ENCODE measurements at places on chromosomes 11 and 22.

DNA sequence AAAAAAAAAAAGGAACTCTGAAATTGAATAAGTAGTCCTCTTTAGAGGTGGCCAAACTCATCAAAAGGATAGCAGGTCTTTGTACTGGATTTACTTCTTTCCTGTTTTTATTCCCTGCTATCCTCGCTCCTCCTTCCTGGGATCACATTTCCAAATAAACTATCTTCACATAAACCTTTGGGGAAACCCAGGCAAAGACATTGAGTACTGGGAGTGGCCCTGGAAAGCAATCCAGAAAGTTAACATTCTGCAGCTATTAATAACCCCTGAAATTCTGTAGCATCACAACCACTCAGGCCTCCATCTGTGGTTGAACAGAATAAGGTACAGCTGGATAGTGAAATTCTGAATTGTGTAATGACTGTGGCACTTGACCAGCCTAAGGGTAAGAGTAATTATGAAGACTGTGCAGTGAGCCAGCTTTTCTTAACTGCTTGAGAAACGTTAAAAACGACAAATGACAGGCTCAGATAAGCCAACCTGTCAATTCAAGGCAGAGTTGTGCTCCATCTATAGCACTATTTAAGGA lies 58.8 kb downstream of the ISX start:
- no peak for DNase-seq

GRCh38 chr11:36390963-36391471 lies 94.9 kb downstream of the PRR5L start:
- DNase-seq, result no peak

DNA sequence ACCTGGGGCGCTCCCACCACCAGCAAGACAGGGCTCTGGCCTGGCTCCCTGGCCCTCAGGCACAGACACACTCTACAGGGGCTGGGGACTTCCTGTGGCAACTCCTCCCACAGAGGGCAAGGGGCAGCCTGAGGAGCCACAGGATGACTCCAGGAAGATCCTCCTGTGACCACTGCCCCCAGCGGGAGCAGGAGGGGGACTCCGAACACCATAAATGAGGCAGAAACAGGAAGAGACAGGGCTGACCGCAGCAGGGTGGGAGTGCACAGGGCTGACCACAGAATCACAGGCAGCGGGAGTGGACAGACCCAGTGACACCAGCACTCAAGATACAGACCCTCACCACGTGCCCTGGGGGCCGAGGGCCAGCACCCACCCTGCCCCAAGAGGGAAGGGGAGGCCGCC lies 10.8 kb downstream of the ARAP1 start:
- no peak for DNase-seq

- DNase-seq, result no peak
Observed at GRCh38 chr11:12318791-12319438, 58.5 kb upstream of the PARVA start.

DNA sequence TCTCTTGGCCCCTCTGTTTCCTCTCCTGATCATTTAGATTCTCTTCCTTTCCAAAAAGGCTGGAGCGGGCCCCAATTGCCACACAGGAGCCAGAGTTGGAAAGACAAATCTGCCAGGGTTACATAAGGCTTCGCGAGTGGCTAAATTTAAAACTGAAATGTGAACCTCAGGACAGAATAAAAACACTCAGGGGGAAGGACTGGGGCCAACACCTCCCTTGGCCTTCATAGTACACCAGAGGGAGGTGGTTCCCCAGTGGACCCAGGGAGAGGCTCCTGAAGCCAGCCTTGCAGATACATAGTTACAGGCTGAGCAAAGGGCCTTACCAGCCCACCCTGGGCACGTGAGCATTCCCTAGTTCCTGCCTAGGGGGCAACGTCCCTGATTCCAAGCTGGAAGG lies 150.1 kb downstream of the MN1 start:
- no peak for DNase-seq

DNA sequence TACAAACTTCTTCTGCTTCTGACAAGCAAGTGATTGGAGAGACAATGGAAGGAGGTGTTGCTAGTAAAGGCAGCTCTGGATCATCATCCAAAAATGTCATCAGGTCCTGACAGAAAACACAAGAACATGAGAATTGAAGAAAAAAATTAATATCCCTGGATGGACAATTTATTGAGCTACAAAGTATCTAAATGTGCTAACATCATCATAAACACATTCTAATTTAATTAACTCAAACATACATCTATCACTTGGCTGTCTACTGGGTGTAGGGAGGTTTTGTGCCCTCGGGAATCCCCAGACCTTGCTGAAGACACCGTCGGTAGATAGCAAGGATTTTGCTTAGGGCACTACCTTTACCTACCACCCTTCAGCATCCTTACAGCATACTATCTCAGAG lies 72.6 kb downstream of the ENTHD1 start:
- DNase-seq, result no peak

GRCh38 chr11:124950601-124951330 lies 3.2 kb upstream of the CCDC15 start:
- DNase-seq, result no peak

GRCh38 chr11:84089072-84090057 lies 803.2 kb upstream of the CCDC90B start:
- DNase-seq, result no peak

- no peak for DNase-seq
Observed at GRCh38 chr22:26462051-26462450, 21.5 kb downstream of the HPS4 start.

- peak; percentile 63 for DNase-seq
Observed at GRCh38 chr22:24466716-24467328, 28.3 kb upstream of the UPB1 start.

- DNase-seq, result no peak
Observed at GRCh38 chr22:35915477-35916013, 113.1 kb downstream of the RBFOX2 start.

DNA sequence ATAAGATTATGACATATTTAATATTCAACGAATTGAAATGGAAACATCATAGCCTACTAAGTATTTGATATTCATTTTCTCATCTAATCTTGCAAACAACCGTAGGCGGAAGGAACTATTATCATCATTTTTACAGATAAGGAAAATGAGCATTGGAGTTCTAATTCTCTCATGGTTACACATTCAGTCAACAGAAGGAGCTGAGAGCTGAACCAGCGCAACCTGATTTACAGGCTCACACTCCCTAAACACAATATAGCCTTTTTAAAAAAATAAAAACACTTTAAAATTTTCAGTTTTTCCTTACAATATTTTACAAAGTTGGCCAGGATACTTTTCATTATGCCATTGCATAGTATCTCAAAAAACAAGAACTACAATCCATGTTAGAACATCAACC lies 74.8 kb downstream of the APOL5 start:
- no peak for DNase-seq

DNA sequence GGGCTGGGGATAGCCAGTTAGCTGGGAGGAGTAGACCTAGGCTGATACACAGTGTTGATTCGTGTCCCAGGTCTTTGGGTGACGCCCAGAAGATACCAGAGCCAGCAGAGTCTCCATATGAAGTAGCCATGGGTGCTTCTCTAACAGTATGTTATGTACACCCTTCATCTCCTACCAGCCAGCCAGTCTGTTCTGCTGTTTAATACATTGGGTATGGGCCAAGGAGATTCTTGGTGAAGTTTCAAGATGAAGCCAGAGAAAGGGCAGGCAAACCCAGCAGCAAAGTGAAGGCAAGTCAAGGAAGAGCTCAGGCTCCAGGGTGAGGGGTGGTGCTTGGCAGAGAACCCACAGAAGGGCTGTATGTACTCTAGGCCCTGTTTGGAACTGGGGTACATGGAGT lies 56.4 kb downstream of the PPFIBP2 start:
- no peak for DNase-seq
